Hepatocyte (in vitro differentiated cells): ENCODE measurements at places on chromosomes 5 and 9.

DNA sequence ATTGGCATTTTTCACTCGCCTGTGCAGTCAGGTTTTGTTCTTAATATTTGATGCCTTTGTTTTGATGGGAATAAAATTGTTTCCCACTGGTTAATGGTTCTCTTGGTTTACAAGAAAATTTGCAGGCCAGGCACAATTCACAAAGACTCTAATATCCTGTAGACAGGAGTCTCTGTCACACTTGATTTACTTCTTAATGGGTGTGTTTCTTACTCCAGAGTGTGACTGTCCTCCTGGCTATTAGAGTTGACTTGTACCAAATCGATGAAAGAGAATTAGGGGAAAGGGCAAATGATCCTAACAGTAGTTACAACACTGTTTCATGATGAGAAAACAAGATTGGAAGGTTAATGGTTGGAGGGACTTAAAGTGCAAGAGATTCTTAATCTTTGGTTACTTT, 142.8 kb upstream of the SV2C start:
- no peaks in the 10 kb centered on the region for H3K4me1 ChIP-seq
- no peak overlapping the region for H3K27ac ChIP-seq
- H3K4me3 ChIP-seq = no peak overlapping the region
- H3K36me3 ChIP-seq = no peaks in the 10 kb centered on the region
- no peaks in the 10 kb centered on the region for H3K27me3 ChIP-seq
- no peak for DNase-seq

- no peak for DNase-seq
- H3K4me3 ChIP-seq = no peak overlapping the region
- H3K36me3 ChIP-seq = no peaks in the 10 kb centered on the region
These were observed 243.0 kb upstream of the CDH18 start for GRCh38 chr5:20231040-20231439.

- H3K36me3 ChIP-seq = no peaks in the 10 kb centered on the region
- peak; percentile 28 for DNase-seq
- peaks cover 13% of the 10 kb centered on the region for H3K4me1 ChIP-seq
- no peak overlapping the region for H3K4me3 ChIP-seq
- no peaks in the 10 kb centered on the region for H3K27me3 ChIP-seq
These were observed 9.0 kb downstream of the CCDC69 start for GRCh38 chr5:151214614-151215545.

DNA sequence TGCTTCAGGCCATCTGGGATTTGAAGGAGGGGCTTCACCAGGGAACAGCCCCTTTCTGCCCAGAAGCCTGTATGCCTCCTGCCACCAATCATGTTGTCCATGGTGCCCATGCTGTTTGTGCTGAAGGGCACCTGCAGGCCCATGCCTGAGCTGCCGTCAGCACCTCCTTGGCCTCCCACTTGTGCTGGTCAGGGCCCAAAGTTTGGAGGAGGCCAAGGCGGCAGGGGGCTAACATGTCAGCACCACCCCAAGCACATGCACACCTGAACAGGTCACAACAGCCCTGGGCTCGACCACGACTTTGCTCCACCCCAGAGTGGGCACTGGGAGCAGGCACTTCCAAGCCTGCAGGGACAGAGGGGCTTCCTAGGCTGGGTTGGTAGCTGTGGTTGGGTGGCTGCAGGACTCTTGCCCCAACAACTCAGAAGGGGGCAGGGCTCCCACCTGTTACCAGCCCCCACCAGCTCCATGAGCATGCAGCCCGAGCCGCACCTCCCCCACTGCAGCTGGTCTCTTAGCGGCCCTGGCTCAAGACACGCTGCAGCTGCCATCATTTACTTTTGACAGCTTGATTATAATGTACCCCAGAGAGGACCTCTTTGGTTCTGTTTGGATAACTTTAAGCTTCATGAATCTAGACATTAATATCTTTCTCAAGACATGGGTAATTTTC, 19.8 kb upstream of the NFIL3 start:
- H3K27ac ChIP-seq = no peak overlapping the region
- H3K27me3 ChIP-seq = no peaks in the 10 kb centered on the region
- H3K4me1 ChIP-seq = no peaks in the 10 kb centered on the region

DNA sequence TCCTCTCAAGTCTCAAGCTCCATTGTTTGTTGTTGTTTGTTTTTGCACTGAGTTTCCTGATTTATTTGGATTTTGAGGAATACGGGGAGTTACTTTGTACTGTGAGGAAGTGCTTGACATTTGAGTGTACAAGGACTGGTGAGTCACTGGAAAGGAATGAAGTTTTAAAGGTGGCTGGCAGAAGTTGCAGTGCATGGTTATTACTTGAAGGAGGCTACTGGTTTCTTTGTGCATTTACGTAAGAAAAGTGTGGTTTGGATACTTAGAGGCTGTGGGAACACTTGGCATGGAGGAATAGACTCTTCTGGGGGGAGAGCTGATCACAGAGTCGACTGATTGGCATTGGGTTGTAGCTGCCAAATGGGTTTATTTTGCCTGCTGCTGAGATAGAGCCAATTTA, 919.0 kb downstream of the TAF11L14 start:
- DNase-seq = peak; percentile 45
- H3K4me1 ChIP-seq = no peaks in the 10 kb centered on the region
- H3K4me3 ChIP-seq = no peak overlapping the region
- H3K27me3 ChIP-seq = no peaks in the 10 kb centered on the region
- H3K27ac ChIP-seq = no peak overlapping the region
